Stomach (tissue), 19 donors: ENCODE measurements at places on chromosomes 2 and 18. TPM values are rescaled to one million over a fixed set of nuclear protein-coding genes. Genes with fewer than 3 reads are reported as not detected.

Gene RSAD2
- total RNA-seq, result not detected

DNA sequence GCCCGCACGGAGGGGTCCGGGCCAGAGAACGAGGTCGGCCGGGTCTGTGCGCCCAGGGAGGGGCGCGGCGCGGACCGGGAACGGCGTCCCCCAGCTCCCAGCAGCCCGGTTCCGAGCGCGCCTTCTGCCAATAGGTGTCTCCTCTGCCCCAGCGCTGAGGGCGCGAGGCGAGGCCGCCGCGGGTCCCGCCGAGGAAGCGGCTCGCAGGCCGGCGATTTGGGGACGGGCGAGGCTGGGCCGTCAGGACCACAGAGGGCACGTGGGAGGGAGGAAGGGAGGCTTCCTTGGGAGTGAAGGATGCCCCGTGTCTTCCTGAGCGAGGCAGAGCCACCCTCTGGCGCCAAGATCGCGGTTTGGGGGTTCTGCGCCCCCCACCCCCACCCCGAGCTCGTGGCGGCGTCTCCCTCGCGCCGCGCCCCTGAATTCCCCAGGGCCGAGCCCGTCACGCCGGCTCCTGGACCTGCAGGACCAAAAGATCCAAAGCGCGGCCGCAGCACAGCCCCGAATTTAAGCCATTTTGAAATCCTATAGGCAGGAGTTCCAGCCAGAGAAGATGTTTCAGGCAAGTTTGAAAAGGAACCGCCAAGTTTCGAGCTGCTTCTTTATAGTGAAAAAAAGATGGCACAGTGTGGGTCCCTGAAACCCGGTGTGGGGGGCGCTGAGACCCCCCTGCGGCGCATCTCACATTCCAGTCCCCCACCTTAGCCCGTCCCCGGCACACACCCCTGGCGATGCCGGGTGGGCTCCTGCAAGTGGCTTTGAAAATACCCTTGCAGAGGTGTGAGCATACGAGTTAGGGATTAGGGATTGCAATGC lies 909 bp downstream of the NFATC1 start:
- no peak for DNase-seq

DNA sequence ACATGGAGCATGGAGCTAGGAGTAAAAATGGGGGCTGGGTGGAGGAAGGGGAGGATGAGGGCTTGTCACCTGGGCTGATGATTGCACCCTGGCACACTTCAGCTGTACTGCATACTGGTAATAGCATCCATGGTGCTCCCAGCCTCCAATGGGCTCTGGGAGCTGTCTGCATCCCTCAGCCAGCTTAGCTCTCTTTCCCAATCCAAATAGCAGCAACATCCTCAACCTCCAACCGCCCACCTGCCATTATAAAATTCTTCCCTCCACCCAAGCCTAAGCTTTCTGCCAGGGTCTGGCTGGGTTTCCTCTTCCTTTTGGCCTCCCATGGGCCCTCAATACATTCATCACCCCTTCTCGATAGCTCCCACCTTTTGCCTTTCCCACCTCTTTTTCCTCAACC lies 110.1 kb downstream of the LYPD1 start:
- no peak for DNase-seq

DNA sequence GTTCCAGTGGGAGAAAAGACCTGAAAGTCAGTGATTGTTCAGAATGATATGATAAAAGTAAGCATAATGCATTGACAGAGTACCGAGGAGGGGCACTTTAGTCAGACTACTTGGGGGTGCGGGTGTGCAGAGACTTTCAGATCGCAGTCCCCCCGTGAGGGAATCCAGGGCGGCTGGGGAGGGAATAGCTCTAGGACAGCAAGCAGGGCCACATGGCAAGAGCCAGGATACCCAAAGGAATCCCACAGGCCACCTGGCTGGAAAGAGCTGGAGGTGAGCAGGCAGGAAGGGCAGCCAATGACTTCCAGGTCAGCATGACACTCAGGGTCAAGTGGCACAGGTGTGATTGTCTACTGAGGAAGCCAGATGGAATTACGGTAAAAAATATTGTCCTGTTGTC lies 157.5 kb downstream of the CYP26B1 start:
- no peak for DNase-seq

Gene RAD51AP2
- total RNA-seq, result not detected

Gene TMEM169
- total RNA-seq, result 0.55 TPM

DNA sequence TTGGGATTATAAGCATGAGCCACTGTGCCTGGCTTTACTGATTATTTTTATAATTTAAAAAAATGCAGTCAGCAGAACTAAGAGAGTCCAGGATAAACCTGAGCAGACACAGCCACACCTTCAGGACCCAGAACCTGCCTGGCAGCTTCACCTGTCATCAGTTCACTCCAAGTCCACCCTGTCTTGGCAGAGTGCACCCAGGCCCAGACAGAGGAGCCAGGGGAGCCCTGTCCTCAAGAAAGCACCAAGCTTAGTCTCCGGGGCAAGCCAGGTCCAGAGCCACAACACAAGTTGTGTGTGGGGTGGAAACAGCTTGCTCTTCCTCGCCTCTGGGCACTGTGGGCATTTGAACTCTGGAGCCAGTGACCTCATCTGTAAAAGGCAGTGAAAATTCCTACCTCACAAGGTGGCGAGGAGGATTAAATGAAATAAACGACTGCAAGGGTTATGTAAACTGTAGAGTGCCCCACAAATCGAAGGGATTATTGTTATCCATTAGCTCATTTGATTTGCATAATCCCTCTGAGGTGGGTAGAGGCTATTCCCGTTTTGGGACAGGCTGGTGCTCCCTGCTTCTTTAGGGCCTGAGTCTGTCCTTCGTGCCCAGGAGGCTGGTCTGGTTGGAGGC lies 24.7 kb downstream of the MYCN start:
- DNase-seq, result peak; percentile 30

Gene ERCC3
- total RNA-seq, result 103 TPM

DNA sequence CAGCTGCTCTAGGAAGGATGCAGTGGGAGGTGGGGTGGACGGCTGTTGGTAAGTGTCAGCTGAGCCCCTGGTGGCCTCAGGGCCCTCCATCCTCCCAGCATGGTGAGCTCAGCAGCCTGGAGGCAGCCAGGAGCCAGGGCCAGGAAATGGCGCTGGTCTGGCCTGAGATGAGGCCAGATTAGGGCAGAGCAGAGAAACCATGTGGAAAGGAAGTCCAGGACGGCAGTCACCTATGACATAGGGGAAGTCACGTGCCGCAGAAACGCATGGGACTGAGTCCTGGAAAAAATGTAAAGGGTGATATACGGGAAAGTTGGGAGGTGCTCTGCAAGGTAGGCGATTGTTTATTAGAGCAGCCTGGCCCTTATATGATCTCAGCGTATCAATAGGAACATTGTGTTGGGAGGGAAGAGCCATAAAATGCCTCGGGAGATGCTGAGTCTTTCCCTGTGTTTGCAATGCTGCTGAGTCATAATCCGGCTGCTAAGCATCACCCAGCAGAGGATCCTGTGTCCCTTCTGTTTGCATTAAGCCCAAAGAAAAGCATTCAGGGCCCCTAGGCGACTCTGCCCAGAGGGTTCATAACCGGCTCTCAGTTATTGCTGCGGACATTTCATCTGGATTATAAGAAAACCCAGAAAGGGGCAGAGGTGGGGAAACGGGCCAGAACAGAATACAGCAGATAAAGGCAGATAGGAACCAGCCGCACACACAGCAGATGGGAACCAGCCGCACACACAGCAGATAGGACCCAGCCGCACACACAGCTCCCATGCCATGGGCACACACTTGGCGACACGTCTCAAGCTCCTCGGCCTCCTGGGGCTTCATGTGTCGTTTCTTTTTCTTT lies 30.3 kb upstream of the B3GNT7 start:
- no peak for DNase-seq

DNA sequence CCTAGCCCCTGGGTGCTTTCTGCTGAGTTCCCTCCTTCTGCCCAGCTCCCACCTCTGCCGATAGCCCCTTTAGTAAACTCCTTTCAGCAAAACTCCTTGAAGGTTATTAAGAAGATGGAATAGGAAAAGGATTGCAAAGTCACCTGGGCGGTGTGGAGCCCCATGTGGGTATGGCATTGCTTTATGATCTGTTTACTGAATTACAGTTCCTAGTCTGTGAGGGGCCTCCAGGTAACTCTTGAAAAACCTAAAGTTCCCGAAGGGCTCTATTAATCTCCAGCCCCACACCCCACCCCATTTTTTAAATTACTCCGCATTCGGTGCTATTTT lies 116.9 kb upstream of the UXS1 start:
- no peak for DNase-seq

Gene PER2
- 25.5 TPM for total RNA-seq

- DNase-seq, result no peak
Observed at GRCh38 chr2:135011633-135012032, 35.6 kb downstream of the MAP3K19 start.

DNA sequence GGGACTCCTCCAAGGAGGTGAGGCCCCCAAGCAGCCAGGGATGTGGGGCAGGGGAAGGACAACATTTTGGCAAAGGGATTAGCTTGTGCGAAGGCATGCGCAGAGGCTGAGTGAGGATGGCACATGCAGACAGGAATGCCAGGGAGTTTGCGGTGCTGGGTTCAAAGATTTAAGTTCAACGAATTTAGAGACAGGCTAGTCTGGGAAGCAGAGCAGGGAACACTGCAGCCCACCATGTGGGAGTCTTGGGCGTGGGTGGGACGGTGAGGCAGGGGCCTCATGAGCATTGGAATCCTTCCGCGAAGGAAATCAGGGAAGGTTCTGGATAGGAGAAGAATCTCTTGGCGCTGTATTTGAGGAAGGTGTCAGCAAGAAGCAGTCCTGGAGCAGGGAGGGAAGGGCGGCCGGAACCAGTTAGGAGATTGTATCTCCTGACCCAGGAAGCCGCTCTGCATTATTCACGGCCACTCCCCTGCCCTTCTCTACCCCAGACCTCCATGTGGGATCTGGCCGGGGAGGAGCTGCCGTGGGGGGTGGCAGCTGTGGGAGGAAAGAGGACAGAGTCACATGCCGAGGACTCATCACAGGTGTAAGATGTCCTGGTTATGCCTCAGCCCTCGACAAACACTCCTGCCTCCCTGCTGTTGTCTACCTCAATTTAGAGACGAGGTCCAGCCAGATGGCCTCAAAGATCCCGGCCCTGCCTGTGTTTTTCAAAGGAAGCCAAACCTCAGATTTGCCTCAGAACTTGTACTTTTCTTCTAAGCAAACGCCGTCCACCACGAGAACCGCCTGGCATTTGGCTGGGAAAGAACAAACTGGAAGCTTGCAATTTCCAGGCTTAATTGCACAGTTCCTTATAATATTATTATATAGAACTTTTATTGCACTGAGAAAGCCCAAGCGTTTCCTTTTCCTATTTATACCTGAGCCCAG lies 123.7 kb upstream of the SMAD2 start:
- DNase-seq, result peak; percentile 53

DNA sequence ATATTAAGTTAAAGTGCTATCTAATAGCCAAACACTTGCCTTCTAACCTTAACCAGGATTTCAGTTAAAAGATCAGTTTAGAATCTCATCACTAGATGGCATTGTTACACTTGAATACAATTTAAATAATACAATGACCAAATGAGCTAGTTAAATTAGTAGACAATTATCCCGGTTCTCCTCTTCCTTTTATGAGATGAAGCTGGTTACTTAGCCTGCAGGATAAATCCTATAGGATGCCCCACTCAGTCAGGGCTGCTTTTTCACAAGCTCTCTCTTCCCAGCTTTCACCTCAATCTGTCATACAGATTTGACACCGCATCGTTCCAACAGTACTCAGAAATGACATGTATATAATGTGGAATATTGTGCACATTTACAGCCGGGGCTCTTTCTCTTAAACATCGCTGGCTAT lies 678.8 kb downstream of the KCNJ3 start:
- DNase-seq, result no peak

Gene SNTG2
- 19.6 TPM for total RNA-seq

GRCh38 chr18:33839452-33840211 lies 261.6 kb downstream of the ASXL3 start:
- no peak for DNase-seq

GRCh38 chr2:132825601-132826000 lies 155.6 kb upstream of the LYPD1 start:
- no peak for DNase-seq

DNA sequence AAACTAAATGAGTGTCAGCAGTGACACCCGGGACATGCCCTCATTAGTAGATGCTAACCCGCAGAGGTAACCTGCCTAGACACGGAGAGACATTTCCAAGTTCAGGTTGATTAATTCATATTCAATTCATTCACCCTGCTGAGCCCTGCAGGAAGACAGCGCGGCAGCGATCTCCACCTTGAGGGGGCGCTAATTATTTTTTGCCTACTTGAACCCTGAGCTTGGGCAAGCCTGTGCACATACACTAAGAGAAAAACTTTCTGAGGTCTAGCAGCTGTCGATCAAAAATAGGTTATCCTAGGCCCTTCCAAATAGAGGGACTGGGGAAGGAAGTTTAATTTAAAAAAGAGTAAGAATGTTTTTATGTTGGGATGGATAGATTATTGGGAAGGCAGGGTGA lies 1.3 kb upstream of the LYPD6 start:
- no peak for DNase-seq

GRCh38 chr2:9721344-9721743 lies 90.5 kb upstream of the YWHAQ start:
- DNase-seq, result no peak

Gene SKA1
- not detected for total RNA-seq

DNA sequence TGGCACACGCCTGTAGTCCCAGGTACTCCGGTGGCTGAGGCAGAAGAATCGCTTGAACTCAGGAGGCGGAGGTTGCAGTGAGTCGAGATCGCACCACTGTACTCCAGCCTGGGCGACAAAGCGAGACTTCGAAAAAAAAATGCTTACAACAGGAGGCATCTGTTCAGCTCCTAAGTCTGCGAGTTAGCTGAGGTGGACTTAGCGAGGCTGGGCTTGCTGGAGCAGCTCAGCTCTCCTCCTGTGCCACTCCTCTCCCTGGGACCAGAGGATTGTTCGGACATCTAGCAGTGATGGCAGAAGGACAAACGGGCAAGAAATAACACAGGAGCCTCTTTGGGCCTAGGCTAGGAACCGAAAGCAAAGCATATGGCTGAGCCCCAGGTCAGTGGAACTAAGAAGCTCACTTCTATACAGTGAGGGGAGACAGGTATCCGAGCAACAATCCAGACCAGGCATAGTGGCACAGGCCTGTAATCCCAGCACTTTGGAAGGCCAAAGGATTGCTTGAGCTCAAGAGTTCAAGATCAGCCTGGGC lies 260.1 kb downstream of the GLI2 start:
- DNase-seq, result no peak

DNA sequence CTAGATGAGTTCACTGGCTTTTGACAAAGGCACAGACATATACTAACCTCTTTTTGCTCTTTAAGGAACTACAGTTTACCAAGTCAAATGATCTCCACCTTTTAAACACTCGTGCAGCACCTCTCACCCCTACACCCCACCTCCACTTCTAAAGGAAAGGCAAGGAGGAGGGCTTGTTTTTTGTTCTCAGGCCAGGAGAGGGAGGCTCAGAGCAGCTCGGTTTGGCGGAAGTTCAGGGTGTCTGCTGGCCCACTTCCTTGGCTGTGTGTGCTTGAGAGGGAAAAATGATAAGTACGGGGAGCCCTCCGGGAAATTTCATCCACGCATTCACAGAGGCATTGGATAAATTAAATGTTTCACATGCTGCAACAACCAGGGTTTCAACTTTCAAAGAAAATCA lies 667.9 kb downstream of the BCL11A start:
- DNase-seq, result no peak

Gene AGXT
- not detected for total RNA-seq

GRCh38 chr2:212958757-212959295 lies 192.6 kb downstream of the IKZF2 start:
- no peak for DNase-seq

- no peak for DNase-seq
Observed at GRCh38 chr2:158482594-158482993, 25.8 kb downstream of the PKP4 start.

Gene CCDC148
- total RNA-seq, result not detected
